SHP77 (cell line): ENCODE measurements at places on chromosomes 3 and 15.

- DNase-seq: no peak
Observed at GRCh38 chr3:112297714-112298113, 3.7 kb upstream of the SLC9C1 start.

GRCh38 chr3:196177567-196177966, 33.6 kb downstream of the ZDHHC19 start:
- no peak for DNase-seq

GRCh38 chr15:25671132-25671531, 192.0 kb downstream of the ATP10A start:
- no peak for DNase-seq

DNA sequence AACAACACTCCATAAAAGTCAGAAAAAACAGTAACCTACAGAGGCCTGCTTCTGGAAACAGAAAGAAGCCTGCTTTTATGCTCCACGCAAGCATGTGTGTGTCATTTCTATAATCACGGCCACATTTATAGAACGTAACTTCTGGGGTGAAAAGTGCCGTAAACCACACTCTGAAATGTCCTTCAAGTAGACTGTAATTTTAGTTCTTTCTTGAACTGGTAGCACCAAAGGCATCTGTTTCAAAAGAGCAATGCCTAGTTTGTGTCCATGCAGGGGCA, 19.5 kb upstream of the CMTM7 start:
- DNase-seq: no peak

DNA sequence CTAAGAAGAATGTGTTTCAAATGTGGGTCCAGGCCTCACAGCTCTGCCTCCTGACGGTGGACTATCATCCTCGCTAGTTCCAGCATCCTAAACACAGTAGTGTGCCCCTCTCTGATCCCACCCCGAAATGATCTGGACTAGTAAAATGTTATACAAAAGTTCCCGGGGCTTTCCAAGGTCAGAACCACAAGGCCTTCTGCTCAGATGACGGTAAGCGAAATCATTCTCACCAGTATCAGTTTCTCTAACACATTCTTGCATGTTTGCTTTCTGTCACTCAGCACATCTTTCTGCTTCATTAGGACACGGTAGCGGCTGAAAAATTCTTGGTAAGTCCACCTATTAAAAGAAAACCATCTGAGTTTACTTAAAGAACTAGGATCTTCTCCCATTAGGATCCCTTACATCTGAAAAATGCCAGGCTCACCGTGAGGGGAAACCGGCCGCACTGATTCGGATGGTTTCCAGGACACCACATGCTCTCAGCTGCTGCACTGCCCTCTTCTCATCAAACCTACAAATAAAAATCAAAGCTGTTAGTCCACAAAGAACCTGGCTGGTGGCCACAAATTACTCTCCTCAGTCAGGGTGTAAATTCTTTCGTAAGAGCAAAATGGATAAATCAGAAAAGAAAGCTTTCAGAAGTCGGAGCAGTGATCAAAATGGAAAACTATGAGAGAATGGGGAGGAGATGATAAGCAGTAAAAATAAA, 83.9 kb upstream of the MYO5C start:
- DNase-seq: no peak

DNA sequence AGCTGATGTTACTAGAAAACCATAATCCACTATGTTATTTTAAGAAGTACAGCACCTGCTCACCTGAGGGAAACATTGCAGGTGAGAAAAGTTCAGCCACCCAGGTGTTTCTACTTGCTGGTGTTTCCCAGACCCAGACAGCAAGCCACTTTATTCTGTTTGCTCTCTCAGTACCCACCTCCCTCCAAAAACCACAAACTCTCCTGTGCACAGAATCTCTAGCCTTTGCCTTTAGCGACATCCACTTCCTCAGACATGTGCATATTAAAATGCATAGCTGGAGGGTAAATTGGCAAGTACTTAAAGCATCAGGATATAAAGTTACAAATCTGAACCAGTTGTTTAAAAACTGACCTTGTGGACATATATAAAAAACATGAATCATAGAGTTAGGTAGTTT, 36.7 kb downstream of the VGLL3 start:
- DNase-seq: no peak

DNA sequence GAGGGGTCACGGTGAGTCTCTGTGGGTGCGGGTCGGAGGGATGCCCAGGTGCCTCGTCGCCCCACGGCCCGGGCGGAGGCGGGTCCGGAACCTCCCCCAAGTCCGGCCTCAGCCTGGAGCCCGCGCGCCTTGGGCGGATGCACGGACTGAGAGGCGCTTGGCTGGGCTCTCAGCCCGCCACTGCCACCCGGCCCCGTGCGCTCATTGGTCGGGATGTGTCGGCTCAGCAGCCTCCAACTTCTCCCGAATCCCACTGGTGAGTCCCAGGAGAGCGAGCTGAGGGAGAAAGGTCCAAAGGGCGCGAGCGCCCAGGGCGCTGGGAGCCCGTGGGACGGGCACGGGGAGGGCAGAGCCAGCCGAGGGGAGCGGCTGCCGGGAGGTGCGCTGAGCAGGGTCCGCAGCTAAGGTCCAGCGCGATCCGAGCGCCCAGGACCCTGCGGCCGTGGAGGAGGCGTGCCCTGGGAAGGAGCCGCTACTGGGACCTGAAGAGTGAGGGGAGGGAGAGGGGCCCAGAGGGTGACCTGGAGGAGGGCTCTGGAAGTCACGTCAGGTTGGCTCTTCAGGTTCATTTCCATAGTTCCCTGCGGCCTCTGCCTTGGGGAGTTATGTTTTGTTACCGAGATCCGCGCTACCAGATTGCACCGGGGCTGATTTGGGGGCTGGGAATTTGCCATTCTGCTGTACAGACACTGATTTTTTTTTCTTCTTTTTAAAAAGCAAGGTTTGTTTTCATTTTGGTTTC, at the start of gene MME:
TSS of gene MME (plus strand) at position 574 of the 742 bp plus-strand sequence. CDS start 3,849 bp downstream, outside the sequence.
- DNase-seq: no peak

DNA sequence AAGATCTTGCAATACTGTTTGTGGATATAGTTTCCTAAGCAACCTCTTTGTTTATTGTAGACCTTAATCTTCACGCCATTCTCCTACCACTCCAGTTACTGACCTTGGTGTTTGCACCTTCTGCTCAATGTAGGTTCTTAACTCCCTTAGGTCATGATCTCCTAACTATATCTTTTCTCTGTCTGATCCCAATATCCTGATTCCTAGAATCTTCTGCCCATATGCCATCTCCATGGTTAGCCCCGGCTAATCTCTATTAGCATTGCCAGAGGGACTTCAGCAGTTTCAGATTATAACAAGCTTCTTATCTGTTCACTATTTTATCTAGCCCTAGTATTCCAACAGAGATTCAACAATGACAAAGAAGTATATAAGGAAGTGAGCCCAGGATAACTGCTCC, 64.9 kb downstream of the IMPG2 start:
- DNase-seq: no peak

- DNase-seq: no peak
Observed at GRCh38 chr3:192731233-192731632, 3.9 kb upstream of the FGF12 start.

- no peak for DNase-seq
Observed at GRCh38 chr3:136716629-136717028, 35.5 kb downstream of the STAG1 start.

DNA sequence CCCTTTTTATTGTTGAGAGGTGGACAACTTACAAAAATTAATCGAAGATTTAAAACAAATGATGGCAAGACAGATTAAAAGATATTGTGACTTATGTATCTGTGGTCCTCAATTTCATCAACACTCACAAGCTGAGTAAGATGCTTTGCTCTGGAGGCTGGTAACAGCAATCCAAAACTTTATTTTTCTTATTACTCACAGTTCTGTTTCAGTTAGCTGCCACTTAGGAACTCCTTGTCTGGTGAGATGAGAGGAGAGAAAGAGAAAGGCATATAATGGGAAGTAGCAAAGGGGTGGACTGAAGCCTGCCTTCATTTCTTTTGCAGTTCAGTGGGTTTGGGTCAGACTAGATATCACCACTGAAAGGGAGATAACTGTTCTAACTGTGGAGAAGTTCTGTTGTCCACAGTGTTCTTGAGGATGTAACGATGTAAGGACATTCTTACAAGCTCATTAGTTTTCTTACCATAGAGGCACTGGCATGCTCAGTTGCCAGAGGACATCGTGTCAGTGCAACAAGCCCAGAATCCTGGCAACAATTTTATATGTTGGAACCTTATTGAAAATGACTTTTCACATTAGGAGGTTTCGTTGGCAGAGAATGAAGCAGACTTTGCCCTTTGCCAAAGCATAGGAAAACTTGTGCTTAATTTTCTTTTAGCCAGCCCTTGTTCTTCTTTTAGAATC, 93.6 kb downstream of the PLCL2 start:
- no peak for DNase-seq

DNA sequence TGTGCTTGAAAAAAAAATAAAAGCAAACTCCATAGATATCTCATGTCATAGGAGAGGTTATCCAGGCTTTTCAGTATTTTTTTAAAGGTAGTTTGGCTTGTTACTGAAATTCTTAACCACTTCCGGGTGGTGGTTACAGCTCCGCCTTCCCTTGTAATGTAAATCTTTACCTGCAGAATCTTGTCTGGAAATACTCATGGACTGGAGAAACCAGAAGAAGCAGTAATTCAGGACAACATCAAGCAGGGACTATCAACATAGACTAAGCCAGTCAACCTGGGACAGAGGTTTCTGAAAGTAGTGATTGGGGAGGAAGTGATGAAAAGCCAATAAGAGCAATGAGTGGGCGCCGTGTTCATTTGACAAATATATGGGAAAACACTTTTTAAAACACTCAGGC, 78.9 kb upstream of the SKOR1 start:
- no peak for DNase-seq

GRCh38 chr3:36812240-36812639, 47.9 kb upstream of the DCLK3 start:
- DNase-seq: no peak

DNA sequence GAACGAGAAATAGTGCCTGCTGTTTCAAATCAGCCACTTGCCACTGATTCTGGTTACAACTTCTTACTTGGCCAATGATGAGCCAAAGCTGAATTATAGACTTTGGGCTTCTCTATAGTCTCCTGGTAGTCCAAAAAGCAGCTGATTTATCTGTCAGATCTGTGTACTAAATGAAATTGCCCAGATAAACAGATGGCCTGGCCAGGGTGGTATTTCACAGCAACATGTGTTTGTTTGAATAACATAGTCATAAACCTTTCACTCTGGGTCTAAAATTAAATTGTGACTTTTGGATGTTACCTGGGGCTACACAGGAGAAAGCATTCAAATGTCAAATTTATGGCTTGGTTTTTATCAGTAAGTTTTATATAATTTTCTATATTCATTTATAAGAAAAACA, 147.0 kb downstream of the NECTIN3 start:
- DNase-seq: no peak

DNA sequence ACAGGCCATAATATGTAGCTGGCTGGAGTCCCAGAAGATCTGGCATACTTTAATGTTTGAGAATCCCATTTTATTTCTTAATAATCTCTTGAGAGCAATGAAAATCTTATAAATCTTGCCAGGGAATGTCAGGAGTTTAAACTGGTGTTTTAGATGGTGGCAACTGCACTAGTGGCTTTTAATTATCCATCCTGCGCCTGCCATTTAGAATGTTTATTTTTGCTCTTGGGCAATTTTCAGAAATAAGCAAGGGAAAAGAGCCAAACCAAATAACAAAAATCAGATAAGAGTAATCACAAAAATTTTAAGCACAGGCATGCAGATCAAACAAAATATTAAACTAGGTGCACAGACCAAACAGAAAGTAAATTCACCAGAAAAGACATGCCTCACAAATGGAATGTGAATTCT, 41.9 kb upstream of the UBP1 start:
- no peak for DNase-seq

GRCh38 chr3:89690646-89691045, 583.2 kb downstream of the EPHA3 start:
- no peak for DNase-seq

DNA sequence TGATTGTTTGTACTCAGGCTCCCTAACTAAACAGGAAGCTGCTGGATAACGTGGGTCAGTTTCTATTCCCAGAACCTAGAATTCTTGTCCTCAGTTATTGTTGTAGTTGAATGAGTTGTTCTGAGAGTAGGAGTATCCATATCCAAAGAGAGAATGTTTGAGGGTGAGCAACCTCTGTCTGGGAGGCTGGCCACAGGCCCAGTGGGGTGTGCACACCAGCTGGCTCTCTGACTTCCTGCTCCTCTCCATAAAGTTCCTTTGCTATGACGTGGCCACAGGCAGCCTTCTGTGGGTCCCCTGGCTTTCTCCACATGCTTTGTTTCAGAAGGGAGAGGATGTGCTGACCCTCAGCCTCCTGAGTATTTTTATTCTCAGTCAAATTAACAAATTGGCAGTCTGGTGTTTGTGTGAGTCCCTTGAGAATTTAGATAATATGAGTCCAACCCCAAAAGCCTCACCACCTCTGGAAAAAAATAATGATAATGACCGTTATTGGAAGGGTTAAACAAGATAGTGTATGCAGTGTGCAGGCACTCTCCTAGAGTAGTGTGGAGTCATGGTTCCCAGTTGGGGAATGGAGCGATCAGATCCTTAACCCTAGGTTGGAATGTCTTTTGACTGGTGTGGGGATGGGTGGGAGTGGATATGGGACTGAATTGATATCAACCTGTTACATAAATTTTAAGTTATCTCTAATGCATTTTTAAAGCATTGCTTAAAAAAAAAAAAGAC, 47.6 kb upstream of the MED12L start:
- DNase-seq: no peak

DNA sequence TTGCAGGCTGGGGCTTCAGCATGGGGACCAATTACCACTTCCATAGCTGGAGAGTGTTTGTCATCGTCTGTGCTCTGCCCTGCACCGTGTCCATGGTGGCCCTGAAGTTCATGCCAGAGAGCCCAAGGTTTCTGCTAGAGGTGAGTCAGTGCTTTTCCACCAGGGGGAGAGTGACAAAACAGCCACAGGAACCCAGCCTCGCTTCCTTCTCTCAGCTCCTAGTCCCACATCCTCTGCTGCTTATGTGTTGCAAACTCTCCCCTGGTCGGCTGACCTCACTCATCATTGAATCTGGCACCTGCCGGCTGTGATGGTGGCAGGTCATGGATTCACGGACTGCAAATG, 158.3 kb downstream of the SV2B start:
- DNase-seq: no peak

GRCh38 chr15:35309886-35310285, 224.8 kb upstream of the NANOGP8 start:
- DNase-seq: no peak

DNA sequence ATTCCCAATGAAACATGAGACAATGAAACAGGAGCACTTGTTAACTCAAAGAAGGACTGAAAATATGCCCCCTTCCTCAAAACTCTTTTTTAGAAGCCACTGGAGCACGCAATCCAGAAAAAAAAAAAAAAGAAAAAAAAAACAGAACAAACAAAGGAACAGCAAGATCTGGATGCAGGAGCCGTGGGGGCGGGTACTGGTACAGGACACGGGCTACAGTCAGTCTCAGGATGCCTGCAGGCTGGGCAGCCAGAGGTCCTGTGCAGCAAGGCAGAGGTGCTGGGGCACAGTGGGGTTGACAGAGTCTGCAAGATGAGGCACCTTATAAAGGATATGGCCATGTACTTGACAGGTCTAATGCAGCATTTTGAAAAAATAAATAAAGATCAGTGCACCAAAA, 22.3 kb upstream of the ALDH1L1 start:
- DNase-seq: no peak

GRCh38 chr3:31137718-31138465, 243.4 kb upstream of the GADL1 start:
- DNase-seq: no peak
